Stimulated activated CD8-positive, alpha-beta memory T cell treated with anti-CD3 and anti-CD28 coated beads, Interleukin-4, amount 100 ng/mL, for 4 hours (primary cell): ENCODE measurements at places on chromosomes 11 and 22.

GRCh38 chr22:37218771-37219411, 6.6 kb upstream of the SSTR3 start:
- no peak for DNase-seq

- DNase-seq: no peak
Measured at GRCh38 chr11:67642173-67643120, 2.9 kb upstream of the TBX10 start.

GRCh38 chr11:31902706-31903105, 91.6 kb upstream of the PAX6 start:
- no peak for DNase-seq

DNA sequence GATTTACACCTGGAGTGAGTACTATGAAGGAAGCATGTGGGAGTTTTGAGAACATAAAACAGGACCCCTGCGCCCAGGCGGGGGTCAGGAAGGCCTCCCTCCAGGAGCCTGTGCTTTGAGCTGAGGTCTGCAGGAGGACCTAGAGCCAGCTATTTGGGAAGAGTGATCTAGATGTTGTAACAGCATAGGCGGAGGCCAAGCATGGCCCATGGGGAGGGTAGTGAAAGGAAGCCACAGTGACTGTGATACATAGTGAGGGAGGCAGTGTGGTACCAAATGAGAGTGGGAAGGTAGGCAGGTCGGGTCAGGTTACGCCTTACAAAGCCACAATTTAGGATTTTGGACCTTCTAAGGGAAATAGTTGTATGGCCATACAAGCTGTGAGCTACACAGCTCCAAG, 147.5 kb downstream of the PARVA start:
- no peak for DNase-seq

GRCh38 chr11:71425860-71426259, 22.3 kb downstream of the DHCR7 start:
- no peak for DNase-seq

DNA sequence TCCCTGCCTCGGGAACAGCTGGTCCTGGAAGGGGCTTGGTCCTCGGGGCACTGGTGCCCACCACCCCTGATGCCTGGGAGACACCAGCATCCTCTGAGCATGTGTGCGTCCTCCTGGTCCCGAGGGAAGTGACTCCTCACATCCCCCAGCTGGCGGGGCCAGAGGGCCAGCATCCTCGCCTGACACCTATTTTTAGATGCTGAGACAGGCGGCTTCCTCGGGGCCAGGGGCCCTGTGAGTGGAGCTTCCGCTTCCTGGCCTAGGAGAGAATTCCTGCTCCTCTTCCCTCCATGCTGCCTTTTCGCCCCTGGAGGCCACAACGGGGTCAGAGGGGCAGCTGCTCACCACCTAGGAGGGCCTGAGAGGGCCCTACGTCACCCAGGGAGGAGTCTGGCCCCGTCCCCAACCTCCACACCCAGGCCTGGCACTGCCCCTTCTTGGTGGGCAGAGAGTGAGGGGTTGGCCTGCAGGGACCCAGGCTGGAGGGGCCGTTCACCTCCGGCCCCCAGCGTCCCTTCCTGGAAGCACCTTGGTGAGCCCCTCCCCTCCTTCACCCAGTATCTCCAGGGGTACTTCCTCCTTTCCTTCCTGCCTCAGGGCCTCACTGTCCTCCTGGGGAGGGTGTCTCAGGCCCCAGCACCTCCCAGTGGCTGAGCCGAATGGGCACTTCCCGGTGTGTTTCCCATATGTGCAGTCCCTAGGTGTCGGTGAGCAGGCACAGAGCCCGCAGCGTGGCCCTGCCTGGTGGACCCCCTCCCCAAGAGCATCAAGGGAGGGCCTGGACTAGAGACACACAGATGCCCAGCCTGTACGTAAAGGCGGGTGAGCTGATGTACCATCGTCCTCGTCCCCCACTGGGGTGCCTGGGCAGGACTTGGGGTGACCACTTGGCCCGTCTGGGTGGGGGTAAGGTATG, 6.1 kb downstream of the CD81 start:
- no peak for DNase-seq

DNA sequence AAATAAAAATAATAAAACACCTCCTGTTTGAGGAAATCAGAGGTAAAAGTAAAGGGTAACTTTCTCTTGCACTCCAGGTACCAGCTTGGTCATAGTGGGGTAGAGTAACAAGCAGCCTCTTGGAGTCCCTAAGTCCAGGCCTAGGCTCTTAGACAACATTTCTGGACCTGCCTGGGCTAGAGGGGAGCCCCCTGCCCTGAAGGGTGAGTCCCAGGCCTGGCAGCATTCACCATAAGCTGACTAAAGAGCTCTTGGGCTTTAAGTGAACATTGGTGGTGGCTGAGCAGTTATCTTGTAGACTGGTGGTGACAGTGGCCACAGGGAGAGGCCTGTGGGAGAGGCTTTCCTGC, 18.6 kb upstream of the OR56A3 start:
- DNase-seq: no peak

GRCh38 chr11:11444804-11445131, 91.7 kb upstream of the CSNK2A3 start:
- no peak for DNase-seq

DNA sequence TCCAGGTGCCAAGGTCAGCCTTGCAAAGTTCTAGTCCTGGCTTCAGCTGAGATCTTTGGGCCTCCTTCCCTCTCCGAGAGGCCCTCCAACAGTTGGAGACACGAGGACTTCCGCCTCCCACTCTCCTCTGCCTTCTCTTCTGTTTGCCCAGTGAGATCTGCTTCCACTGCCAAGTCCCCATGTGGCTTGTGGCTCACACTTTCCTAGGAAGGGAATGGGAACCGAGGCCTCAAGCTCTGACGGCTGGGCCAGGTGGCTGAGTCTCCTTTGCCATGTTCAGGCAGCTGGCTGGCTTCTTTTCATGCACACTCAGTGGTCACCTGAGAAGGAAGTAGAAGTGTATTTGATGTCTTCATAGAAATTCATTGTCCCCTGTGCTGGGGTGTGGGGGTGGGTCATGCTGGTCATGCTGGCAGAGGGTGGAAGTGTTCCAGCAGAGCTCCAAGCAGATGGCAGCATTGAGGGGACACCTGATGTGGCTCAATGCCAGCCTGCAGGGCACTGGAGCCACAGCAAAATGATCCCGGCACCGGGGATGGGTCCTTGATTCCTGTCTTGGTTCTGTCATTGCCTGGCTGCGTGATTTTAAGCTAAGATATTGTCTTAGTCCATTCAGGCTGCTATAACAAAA, 130.4 kb downstream of the ADAMTS15 start:
- DNase-seq: no peak

DNA sequence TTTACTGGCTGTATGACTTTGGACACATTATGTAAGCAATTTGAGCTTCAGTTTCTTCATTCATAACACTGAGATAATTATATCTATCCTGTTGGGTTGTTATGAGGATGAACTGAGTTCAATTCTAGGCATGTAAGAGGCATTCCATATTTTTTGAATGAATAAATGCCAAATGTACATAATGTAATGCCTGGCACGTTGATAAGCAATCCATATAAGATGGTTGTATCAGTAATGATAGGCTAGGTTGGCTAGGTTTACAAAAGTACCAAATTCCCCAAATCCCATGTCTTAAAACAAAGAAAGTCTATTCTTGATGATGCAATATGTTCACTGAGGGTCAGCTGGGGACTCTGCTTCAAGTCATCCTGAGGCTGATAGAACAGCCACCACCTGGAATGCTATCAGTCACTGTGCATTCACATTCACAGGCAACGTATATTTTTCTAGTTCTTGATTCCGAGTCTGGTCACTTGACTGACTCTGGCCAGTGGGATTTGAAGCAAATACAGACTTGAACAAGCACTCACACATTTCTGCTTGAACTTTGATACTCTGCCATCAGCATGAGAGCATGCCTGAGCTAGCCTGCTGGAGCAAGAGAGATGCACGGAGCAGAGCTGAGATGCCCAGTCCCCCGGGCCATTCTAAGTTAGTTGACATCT, 104.0 kb upstream of the TIMP3 start:
- no peak for DNase-seq

DNA sequence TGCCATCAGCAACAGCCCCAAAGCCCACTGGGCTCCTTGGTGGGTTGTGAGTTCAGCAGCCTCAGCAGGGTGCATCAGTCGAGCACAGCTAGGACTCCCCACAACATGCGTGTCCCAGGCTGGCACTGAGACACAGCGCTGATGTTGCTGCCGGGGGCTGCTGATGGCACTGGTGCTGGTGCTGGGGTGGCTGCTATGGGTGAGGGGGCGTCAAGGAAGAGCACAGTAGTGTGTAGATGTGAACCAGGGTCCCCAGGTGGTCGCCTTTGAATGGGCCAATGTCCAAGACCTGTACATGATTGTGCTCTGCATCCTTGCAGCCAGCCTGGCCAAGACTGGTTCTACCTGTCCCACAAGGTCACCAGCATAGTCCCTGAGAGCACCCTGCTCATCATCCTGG, 121.3 kb upstream of the SERPIND1 start:
- no peak for DNase-seq

GRCh38 chr11:15901054-15901453, 455.3 kb downstream of the SOX6 start:
- no peak for DNase-seq

GRCh38 chr11:83063073-83063754, 8.5 kb downstream of the RAB30 start:
- DNase-seq: no peak

DNA sequence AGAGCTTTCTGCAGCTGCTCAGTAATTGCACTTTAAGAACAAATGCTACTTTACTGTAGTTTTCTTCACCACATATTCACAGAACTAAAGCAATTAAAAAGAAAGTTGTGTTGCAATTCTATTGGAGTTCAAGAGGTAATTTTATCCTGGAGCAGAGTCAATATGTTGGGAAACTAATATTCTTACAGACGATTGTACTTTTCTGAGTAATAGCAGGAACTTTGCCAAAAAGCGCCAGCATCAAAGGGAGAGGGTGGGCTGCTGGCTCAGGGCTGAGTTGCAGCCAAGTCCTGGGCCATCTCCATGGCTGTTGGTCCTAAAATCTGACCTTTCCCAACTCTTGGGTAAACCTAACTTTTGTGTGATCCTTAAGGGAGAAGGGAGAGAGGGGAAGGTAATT, 73.6 kb upstream of the MYO18B start:
- no peak for DNase-seq

DNA sequence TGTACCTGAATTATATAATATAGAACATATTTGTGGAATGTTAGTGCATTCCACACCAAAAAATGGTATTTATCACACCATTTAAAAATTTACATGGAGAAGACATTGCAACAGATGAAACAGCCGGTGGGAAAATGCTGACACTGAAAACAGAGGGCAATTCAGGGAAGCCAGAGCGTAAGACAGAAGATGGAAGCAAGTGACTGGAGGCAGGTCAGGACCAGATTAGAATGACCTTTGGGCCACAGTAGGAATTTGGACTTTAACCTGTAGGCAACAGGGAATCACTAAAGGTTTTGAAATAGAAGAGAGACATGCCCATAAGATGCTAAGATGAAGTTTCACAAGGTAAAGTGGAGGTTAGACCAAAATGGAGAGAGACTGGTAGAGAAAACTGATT, 60.5 kb downstream of the METTL15 start:
- no peak for DNase-seq

- no peak for DNase-seq
Measured at GRCh38 chr11:128152796-128153696, 434.3 kb downstream of the ETS1 start.

DNA sequence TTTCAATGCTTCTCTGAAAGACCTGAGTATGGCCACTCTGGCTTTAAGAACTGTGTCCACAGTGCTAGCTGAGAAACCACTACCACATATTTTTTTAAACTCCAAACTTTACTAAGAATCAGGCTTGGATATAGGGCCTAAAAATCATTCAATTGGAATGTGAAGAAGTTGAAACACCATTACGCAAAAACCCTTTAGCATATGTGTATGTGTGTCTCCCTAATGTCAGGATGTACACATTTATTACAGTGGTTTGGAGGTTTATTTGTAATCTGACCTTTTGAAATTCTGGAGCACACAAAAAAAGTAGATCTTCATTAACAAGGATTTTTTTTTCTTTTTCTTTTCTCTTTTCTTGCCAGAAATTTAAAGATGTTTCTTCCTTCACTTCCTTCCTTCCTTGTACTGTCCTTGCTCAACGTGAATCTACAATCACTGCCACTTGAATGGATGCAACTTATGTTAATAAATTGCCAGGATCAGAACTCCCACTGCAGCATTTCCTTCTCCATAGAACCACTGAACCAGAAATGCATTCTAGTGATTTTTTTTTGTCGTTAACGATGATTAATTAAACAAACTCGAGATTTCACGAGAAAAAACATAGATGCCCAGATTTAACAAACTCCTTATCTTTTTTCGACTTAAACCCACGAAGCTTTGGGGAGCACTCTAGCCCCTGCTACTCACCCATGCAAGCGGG, 3.1 kb upstream of the ADM start:
- DNase-seq: no peak

GRCh38 chr11:56911312-56911711, 77.4 kb upstream of the OR5AK2 start:
- DNase-seq: no peak

GRCh38 chr11:128365044-128365443, 222.3 kb downstream of the ETS1 start:
- no peak for DNase-seq

DNA sequence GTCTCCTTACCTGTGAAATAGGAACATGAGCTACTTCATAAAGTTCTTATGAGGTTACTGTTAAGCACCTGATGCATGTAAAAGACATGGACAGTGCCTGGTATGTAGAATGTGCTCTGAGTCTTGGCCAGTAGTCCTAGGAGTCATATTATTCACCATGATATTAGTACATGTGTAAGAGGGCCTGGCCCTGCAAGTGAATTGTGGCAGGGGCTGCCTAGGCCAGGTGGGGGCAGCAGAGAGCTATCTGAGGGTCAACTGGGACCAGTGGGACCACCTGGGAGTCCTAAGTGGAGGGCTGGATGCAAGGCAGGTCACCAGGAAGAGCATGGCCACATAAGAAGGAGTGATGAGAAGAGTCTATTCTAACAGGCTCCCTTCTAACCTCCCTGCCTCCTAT, 529.5 kb downstream of the SOX6 start:
- DNase-seq: no peak

GRCh38 chr22:27129266-27129665, 471.9 kb downstream of the MIAT start:
- DNase-seq: no peak

- no peak for DNase-seq
Measured at GRCh38 chr11:121071846-121072450, 29.1 kb upstream of the TECTA start.

DNA sequence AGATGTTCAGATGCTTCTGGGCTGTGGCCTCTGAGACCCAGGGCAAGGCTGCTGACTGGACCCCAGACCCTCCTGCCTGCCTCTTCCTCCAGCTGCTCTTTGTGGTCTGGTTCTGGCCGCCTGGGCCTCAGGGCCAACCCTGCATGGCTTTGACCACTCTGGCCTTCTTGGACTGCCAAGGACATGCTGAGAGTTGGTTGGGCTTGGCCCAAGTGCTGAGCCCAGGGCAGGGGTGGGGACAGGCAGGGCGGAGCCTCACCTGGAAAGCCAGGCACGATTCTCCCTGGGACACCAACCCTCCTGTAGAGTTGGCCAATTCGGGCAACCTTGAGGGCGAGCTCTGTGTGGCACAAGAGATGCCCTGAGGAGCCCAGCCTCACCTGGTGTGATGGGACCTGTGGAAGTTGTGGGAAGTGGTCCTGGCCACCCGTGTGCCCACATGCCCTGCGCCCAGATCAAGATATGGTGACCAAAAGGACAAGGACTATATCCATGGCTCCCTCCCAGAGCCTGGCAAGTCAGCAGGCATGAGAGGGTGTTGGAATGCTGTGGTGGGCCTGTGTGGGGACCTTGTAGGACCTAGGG, 11.6 kb downstream of the TANGO2 start:
- DNase-seq: no peak

GRCh38 chr11:131446590-131447275, 76.3 kb downstream of the NTM start:
- no peak for DNase-seq

GRCh38 chr22:37855462-37855861, 6.2 kb downstream of the EIF3L start:
- DNase-seq: no peak
